ENCODE measurements at places on chromosomes 6 and 20.

DNA sequence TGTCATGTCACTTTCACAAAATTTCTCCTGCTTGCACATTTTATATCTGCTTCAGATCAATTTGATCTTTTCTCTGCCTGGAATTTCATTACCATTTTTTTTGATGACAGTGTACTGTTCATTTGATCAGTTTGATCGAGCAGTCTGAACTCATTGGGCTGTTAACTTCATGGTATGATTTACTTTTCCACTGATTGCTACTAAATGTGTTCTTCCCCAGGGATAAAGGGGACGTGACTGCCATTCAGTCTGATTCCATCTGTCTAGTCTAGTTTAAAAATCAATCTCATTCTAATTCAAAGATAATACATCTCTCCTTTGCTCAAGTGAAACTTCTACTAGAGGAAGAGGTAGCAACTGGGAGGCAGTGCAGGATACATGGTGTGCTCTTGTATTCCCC is 21.1 kb downstream of the LAMP5 start:
- DNase-seq: no peak

- DNase-seq: no peak
Observed at GRCh38 chr20:23024701-23025100, 10.4 kb upstream of the SSTR4 start.

GRCh38 chr20:19976595-19977372 is 40.4 kb upstream of the NAA20 start:
- DNase-seq: no peak

DNA sequence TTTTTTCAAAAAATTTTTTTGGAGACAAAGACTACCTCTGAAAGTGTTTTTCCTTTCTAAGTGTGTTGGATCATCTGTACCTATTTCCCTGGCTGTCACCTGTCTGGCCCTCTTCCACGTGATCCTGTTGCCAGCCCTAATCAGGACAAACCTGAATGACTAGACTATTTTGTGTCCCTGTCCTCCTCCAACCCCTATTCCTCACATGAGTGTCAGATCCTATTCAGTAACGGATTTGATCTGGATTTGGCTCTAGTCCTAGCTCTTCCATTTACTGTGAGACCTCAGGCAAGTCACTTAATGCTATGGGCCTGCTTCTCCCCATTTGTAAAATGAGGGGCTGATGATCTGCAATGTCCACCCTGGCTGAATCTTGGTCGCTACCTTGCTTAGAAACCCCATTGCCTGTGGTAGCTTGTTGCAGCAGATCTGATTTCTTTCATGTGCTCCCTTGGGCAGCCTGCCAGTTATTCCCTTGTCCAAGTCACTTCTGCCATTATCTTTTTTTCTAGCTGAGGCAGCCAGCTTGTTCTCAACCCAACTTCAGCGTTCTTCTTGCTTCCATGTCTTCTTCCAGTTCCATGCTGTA is 4.8 kb downstream of the PHF20 start:
- DNase-seq: peak; percentile 87

GRCh38 chr6:34524971-34525370 is 31.2 kb downstream of the SPDEF start:
- DNase-seq: no peak

DNA sequence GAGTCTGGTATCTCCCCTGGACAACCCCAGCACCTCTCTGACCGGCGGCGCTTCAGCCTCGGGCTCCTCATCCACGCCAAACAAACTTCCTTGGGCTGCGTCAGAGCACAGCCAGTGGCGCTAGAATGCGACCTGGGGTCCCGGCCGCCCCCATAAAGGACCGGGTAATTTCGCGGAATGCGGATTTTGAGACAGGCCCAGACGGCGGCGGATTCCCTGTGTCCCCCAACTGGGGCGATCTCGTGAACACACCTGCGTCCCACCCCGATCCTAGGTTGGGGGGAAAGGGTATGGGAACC is 1.6 kb downstream of the FOXP4 start:
- DNase-seq: no peak

DNA sequence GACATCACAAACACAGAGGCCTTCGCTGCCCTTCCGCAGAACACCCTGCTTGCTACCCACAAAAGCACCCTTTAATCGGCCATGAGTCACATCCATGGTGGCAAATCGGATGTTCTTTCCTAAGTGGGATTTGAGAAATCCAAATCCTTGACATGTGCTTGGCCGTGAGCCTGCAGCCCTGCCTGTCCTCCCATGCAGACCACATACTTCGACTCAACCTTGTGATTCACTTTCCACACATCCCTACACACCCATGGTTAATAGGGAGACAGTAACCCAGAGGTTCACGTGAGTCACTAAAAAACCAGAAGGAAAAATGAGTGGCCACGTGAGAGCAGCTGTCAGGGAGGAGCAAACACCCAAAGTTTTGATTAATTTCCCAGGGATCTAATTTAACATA is 19.4 kb downstream of the RAMACL start:
- no peak for DNase-seq

- no peak for DNase-seq
Observed at GRCh38 chr20:6381887-6382286, 259.1 kb upstream of the FERMT1 start.

DNA sequence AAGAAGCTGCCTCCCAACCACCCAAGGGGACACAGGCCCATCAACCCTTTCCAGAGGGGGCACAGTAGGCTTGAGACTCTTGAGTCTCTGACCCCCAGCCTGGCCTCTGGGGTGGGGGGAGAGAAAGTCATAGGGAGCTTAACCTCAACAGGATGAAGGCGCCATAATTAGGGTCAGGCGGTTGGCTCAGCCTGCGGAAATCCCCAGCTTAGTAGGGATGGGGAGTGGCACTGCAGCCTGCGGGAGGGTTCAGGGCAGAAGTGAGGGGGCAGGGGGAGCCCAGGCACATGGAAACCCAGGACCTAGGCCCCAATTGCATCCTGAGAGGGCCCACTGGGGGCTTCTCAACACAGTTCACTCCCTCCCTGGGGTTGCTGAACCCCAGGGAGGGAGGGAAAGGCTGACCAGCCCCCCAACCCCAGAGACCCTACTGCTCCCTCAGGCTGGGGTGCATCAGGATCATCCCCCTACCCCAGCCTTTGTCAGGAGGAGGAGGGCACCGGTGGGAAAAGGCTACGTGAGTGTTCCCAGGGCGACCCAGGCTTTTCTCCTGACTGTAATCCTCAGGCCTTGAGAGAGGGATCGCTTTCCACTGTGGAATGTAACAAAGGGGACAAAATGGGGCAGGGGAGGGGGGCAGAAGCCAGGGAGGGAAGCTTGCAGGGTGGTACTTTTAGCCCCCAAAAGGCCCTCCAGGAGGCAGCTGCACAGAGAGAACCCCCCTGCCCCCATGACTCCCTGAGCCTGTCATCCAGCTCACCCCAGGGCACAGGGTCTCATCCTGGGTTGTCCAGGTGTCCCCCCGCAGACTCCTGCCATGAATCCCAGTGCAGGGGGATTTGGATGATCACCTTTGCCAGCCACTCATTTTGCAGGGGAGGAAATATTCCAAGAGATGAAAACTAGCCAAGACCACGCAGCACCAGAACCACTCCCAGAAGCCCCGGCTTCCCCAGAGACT is 46.4 kb downstream of the MRPL14 start:
- no peak for DNase-seq

DNA sequence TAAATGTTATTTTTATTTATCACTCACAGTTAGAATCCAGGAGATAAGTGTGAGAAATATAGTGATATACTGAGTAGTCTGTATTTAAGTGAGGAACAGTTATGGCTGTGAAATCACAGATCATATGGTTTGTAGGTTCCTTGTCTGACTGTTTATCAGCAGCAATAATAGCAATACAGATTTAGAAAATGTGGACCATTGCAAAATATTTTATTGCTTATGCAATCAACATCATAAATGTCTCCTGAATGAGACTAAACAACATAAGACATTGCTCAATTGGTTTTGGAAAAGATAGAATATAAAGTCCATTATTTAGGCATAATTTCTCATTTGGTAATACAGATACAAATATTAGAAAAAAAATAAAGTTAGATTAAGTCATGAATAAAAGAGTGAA is 43.7 kb downstream of the CCDC170 start:
- DNase-seq: no peak

DNA sequence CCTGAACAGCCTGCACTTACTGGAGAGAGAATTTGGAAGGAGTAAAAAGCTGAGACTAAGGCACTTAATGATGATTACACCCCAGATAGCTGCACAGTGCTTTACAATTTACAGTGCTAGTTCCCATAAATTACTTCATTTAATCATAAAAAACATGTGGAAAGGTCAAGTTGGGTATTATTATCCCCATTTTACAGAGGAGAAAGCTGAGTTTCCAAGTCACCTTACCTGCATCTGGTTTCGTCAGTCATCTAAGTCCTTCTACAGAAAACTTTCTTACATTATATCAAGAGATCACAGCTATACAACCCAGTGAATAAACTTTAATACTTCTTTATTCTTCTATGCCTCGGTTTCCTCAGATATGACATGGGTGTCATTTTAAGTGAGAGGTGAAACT is 3.3 kb downstream of the PTPRK start:
- no peak for DNase-seq

- no peak for DNase-seq
Observed at GRCh38 chr6:8236956-8237355, 134.6 kb upstream of the EEF1E1 start.

GRCh38 chr6:157791450-157791849 is 31.6 kb upstream of the SNX9 start:
- DNase-seq: peak; percentile 73

GRCh38 chr20:50868509-50869495 is 62.4 kb downstream of the ADNP start:
- no peak for DNase-seq

GRCh38 chr6:161171207-161171606 is 102.7 kb downstream of the AGPAT4 start:
- no peak for DNase-seq

DNA sequence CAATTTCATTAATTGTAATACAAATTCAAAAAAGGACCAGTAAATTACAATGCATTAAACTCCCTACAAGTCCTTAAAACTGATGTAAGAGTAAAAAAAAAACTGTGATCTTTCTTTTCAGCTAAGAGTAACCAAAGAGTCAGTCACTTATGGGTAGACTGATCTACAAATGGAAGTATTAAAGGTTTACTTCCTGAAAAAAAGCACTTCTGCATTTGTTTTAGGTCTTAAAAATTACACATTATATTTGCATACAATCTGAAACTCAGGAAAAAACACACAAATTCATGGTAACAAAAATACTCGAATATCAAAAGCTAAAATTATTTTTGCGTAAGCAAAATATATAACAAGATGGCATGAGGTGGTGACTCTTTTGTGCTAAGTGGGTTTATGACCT is 23.5 kb downstream of the USP49 start:
- no peak for DNase-seq

GRCh38 chr6:117397536-117398227 is 28.1 kb downstream of the ROS1 start:
- DNase-seq: no peak

DNA sequence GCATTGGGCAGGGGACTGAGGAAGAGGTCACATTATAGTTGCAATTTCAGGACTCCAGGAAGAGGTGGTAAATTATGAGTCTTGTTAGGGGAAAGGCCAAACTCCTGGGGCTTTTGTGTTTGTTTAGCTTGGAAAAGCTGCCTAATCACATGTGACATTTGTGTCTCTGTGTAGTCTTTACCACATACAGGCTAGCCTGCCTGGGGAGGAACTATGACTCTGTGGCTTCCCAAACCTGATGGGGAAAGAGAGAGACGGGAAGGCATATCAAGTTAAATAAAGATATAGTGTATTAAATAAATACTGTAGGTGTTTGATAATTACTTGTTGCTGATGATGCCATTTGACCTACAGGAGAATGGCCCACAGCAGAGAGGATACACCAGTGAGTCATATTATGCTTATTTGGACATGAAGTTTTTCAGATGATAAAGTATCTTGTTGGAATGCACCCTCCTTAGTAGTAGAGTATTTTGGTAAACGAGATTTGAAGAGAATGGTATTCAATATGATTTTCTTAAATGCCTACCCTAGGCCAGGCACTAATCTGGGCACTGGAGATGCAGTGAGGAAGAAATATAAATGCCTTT is 4.0 kb downstream of the BLTP3A start:
- DNase-seq: no peak

DNA sequence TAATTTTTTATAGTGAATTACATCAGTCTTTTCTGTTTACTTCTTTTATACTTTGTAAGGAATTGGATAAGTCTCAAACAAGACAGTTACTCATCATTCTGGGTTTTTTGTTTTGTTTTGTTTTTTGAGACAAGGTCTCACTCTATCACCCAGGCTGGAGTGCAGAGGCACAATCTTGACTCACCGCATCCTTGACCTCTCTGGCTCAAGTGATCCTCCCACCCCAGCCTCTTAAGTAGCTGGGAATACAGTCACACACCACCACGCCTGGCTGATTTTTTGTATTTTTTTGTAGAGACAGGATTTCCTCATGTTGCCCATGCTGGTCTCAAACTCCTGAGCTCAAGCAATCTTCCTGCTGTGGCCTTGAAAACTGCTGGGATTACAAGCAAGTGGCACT is 524.3 kb downstream of the EYS start:
- DNase-seq: no peak

DNA sequence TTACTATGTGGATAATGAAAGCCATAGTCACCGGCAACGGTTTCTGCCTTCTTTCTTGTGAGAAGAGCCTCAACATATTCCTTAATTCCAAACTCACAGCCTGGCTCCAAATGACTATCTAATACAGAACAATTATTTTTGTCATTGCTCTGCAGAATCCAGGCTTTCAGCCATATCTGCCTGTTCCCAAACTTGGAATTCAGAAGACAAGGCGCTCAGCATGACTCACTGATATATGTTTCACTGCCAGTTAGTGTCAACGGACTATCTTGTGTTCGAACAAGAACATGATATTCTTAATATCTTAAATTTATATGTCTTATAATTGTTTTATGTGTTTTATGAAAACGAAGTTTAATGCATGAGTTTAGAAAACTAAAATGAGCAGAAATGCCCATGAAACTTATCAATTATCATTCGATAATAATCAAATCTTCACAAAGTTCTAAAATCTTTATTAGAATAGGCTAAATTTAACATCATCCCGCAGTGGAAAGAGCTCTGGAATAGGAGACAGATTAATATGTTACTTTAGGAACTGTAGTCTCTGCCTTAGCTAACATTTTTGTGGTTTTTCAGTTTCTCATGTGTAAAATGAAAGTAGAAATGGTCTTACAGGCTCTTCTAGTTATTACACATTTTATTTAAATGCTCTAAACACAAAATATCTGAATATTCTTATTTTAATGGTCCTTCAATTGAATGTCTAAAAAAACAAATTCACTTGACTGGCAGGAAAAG is 669.3 kb upstream of the GJE1 start:
- DNase-seq: no peak

GRCh38 chr6:41236276-41236675 is 8.1 kb downstream of the TREML4 start:
- DNase-seq: no peak

DNA sequence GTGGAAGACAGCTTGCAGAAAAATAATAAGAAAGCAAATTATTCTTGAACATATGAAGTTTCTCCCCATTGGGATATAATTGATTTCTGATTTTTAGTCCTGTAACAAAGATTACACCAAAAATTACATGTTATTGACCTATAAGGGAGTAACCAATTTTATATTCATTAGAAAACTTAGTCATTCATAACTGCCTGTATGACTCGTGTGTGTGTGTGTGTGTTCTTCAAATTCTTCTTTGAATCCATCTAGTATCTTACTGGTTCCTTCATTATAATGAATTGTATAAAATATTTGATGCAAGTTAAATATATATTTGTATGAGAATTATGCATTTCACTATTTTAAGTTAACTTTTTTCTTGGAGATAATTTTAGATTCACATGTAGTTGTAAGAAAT is 310.4 kb downstream of the HAO1 start:
- no peak for DNase-seq
